ENCODE measurements at places on chromosomes 3 and 15. TPM values are rescaled to one million over a fixed set of nuclear protein-coding genes. Genes with fewer than 3 reads are reported as not detected.

IGSF11 gene
- 19.8 TPM for total RNA-seq

C3orf52 gene
- 9.1 TPM for total RNA-seq

C15orf61 gene
- 4.9 TPM for total RNA-seq

SOX14 gene
- not detected for total RNA-seq

SAMD7 gene
- not detected for total RNA-seq

MAP3K13 gene
- total RNA-seq: 22.2 TPM

CKMT1A gene
- 0.36 TPM for total RNA-seq
